ENCODE measurements at places on chromosomes 6 and 20.
A peak's percentile ranks its signal among the peaks of the same experiment; 100 is the strongest.

GRCh38 chr6:136094812-136095211 lies 155.3 kb downstream of the MTFR2 start:
- no peak for DNase-seq

DNA sequence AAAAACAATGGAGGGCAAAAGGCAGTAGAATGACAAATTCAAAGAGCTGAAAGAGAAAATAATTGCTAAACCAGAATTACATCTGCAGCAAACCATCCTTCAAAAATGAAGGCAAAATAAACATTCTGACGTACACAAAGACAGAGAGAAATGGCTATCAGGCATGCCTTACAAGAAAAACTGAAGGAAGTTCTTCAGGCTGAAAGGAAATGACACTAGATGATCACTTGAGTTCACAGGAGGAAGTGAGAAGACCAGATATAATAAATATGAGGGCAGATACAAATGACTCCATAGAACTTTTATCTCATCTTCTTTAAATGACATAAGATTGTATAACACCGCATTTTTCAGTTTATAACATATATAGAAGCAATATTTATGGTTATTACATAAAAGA lies 30.0 kb downstream of the DZANK1 start:
- DNase-seq: no peak

DNA sequence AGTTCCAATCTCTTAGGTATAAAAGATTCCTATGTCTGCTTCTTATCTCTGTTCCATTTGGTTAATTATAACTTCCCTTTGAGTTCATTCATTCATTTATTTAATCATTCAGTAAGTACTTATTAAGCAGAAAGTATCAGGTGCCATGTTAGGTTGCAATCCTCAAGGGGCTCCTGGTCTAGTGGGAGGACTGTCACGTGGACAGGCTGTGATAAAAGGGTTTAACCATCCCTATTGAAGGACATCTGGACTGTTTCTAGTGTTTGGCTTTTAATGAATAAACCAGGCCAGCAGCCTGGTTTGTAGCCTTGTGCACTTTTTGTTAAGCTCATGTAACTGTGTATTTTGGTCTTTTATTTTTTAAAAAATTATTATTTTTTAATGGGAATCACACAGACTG lies 162.1 kb upstream of the OGFRL1 start:
- DNase-seq: no peak

DNA sequence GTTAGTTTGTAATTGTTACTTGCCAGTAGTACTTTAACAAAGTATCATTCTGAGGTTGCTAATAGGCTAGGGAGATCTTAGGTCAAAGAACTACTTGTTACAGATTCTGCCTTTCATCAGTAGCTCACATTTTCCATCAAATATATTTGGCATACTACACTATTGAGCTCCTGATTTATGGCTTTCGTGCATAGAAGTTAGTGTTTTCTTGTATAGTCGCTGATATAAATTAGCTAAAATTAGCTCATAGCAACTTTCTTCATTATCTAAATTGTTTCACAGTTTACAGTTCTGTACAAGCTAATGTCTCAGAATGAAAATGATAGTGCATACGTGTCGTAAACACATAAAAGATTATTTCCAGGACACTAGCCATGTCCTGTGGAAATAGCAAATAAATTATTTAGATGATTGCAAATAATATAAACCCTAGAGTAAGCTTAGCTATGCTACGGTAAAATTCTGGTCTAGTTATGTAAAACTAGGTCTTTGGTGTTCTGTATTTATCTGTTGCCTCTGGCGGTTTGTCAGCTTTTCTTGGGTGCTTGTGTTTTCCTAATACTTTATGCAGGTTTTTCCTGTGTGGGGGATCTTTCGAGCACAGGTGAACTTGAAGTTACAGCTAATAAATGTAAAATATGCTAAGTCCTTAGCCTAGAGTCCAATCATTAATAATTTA lies 15.1 kb downstream of the PDE7B start:
- DNase-seq: no peak

- no peak for DNase-seq
These were observed 268.8 kb upstream of the PLCB4 start for GRCh38 chr20:8800089-8800488.

DNA sequence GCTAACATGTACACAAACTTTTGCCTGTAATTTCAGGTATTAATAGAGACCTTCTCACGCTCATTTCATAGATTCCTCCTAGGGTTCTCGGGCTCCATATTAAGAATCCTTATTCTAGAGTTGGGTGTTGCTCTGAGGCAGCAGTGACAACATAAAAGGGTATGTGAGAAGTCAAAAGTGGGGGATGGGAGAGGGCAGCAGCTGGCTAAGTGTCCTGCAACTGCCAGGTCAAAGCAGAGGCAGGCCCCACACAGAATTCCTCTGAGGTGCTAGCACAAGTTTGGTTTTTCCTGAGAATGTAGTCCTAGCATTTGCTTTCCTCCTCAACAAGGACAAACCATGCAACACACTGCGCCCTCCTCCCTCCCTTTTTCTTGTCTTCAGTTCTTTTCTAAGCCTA lies 4.6 kb downstream of the NSFL1C start:
- DNase-seq: no peak

GRCh38 chr6:124800222-124800621 lies 162.0 kb upstream of the RNF217 start:
- no peak for DNase-seq

DNA sequence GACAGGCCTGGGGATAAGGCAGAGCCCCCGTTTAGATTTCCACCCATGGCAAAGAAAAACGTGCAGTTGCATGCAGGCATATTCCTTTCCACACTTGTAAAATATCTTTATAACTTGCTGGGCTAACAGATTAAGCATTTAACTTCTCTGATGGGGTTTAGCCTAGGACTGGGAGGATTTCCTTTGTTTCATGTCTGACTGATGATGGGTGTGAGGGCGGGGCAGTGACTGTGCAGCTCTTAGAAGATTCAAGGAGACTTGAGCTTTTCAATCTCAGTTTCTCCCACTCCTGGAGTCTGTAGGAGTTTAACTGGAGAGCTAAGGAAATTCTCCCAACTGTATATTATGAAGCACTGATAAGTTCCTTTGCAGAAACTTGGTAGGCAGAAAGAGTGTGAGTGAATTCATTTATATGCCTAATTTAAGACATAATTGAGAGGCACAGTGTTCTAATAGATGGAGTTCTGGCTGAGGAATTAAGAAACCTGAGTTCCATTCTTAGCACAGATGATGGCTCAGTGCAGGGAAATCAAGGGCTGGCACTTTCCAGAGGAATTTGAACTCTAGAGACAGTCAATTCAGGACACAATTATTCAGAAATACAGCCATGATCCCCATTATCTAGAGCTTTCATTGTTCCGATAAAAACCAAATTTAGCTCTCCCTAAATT lies 214.6 kb upstream of the CNR1 start:
- no peak for DNase-seq

GRCh38 chr6:111866857-111867256 lies 6.4 kb downstream of the FYN start:
- no peak for DNase-seq

GRCh38 chr6:49743429-49743828 lies 759 bp downstream of the CRISP3 start:
- DNase-seq: no peak

- DNase-seq: no peak
These were observed 27.1 kb downstream of the MRPL14 start for GRCh38 chr6:44100088-44100550.

- peak; percentile 56 for DNase-seq
These were observed 8.6 kb upstream of the TRIB3 start for GRCh38 chr20:371755-372542.

DNA sequence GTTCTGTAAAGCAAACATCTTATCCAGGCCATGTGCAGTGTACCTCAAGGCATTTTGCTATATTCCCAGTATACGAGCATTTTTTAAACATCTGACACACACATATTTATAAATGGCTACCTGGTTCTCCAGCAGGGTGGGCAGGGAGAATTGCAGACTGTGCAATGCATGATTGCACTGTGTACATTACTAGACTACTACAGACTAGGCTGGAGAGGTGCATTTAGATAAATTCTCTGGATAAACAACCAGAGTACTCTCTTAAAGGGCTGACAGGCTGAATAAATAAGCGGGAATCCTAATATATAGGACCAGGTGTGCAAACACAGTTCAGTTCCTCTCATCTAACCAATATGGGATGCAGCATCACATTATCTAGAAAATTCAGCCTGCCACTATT lies 428.3 kb upstream of the ARID1B start:
- no peak for DNase-seq

- DNase-seq: no peak
These were observed 859 bp upstream of the ZFP57 start for GRCh38 chr6:29681811-29682210.

DNA sequence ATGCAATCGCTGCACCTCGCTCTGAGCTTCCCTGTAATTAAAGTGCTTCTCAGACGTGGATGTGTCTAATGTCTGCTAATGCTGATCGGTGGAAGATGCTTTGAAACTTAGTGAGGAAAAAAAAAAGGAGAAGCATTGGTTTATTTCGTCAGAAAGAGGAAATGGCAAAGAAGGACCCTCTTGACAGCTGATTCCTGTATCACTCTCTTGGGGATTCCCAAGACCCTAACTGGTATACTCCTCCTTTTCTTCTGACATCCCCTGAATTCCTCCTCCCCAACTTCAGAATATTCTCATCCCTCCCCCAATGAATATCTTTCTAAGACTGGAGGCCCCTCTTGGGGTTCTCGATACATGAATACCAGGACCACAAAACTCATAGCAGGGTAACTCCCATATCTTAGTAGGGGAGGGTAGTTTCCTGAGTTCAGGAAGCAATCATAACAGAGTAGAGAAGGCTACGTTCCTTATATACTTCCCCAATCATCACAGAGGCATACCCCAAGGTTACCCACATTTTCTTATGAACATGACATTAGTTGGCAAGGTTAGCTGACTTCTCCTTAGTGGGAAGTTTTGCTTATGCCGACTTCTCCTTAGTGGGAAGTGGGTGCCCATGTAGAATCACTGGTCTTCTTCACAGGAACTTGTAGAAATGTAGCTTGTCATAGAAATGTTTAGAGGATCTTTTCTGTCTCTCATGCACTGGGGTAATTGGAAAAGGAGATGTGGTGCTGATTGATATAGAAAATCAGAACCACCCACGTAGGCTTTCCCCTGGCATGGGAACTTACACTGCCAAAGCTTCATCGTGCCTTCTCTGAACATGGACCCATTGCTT lies 63.8 kb upstream of the ATXN1 start:
- DNase-seq: no peak

GRCh38 chr20:37755665-37756064 lies 61.8 kb downstream of the CTNNBL1 start:
- no peak for DNase-seq

GRCh38 chr20:43690943-43691598 lies 24.2 kb downstream of the MYBL2 start:
- no peak for DNase-seq

DNA sequence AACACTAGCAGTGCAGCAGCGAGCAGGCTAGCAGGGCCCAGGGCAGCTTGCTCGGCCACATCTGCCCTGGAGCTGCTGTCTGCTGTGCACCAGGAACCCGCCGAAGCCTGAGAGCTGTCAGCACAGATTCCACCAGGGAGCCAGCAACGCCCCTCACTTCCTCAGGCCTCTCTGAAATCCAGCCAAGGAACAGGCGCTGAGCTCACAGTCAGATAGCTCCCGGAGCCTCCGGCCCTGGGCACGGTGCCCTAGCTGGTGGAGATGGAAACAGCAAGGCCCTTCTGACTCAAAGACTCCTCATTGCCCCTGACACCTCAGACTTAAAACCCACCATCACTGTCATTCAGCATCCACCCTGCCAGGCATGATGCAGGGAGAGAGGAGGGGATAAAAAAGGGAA lies 839.4 kb downstream of the MAFB start:
- peak; percentile 58 for DNase-seq

DNA sequence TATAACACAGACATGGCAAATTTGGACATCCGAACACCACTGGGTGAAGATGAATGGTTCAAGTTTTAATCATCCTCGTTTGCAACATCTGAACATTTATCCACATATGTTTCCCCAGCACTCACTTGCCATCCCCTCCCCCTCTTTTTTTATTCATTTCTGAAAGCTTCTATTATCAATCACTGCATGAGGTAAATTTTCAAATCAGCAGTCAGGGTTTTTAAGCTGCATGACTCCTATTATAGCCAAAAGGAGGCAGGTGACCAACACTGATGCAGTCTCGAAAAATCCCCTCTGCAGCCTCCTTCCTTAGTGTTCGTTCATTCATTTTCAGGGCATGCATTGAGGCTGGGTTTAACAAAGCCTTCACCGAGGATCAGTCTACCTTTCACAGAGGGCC lies 530.8 kb upstream of the JARID2 start:
- no peak for DNase-seq

DNA sequence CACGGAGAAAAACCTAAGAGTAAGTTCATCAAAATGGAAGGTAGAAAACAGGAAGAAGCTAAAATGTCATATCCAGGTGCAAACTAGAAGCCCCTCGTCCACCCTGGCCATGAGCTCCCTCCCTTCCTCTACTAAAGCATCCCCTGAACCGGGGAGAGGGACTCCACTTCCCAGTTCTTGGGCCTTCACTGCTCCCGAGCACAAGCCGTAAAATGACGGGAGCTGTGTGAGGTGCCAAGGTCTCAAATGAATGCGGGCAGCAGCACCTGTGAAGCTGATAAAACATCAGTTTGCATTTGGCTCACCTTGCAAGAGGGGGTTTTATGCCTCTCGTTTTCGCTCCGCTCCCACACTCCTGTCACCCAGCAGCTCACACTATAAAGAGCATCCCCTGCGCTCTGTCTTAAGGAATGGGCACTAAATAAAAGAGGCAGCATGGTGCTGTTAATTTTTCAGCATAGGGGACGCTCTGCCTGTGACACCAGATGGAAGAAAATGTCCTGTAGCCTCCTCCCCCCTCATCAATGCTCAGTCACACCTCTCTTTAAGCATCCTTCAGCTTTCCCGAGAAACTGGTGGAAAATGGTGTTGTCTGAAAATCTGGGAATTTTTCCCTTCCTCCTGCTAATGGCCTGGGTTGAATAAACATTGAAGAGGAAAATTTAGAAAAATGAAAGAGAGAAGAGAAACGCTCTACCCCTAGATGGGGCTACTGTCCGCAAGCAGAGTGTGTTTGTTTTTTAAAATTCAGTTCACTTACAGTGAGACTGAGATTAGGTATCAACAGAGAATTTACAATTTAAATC lies 563.0 kb upstream of the AGPAT4 start:
- no peak for DNase-seq

DNA sequence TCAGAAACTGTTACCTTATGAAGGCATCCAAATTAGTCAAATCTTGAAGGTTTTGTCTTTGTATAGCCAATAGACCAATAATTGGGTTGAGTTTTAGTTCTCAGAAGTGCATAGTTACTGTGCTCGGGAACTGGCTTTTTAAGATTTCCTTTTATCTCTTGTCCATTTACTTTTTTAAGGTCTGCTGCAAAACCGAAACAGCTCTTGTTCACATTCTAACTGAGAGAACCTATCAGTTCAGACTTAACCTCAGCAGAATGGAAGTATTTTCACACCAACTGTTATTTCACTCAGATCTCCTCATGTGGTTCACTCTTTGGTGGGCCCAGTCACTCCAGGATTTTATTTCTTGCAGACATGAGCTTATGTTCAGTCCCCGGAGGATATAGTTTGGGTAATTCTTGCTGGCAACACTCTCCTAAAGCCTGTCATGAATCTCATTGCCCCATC lies 55.5 kb downstream of the TPBG start:
- no peak for DNase-seq

GRCh38 chr6:148874698-148875293 lies 128.0 kb downstream of the UST start:
- DNase-seq: no peak

Measured in non-pigmented ciliary epithelial cell (primary cell).